ENCODE measurements at places on chromosomes 2 and 18. TPM values are rescaled to one million over a fixed set of nuclear protein-coding genes. Genes with fewer than 3 reads are reported as not detected.

GRCh38 chr2:23547725-23548124 lies 162.7 kb downstream of the KLHL29 start:
- no peak for DNase-seq

DNA sequence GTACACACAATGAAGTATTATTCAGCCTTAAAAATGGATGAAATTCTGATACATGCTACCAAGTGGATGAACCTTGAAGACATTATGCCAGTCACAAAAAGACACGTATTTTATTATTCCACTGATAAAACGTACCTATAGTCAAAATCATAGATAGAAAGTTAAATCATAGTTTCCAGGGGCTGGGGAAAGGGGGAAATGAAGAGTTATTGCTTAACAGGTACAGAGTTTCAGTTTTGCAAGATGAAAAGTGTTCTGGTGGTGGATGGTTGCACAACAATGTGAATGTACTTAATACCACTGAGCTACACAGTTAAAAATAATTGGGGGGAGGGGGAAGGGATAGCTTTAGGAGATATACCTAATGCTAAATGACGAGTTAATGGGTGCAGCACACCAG lies 279.0 kb upstream of the STON1 start:
- no peak for DNase-seq

CBLN2 gene
- total RNA-seq, result not detected

FBXO48 gene
- 0.52 TPM for total RNA-seq

HOXD4 gene
- total RNA-seq, result 1.8 TPM
